ENCODE measurements at places on chromosomes 4 and X.
A peak's percentile ranks its signal among the peaks of the same experiment; 100 is the strongest.

GRCh38 chr4:10959586-10959985 is 275.0 kb upstream of the CLNK start:
- DNase-seq, result no peak

DNA sequence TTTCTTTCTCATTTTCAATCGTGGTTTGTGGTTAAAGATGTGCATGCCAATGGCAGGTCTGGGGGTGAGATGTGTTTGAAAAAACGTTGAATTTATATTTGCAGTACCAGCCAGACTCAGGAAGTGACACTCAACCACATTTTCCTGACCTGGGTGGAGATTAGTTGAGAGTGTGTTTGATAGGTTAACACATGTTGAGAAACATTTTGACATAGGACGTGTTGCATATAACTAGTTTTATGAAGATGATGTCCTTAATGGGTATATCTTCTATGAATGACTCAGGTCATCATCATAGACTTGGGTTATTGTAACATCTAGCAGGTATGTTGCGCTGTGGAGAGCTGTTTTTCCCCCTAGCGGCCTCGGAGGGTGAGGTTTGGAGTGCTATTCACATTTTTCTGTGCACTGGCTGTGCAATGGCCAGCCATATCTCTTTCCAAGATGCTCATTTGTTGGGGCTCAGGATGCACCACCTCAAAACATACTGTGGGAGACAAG is 21.7 kb upstream of the CD38 start:
- DNase-seq, result peak; percentile 39

DNA sequence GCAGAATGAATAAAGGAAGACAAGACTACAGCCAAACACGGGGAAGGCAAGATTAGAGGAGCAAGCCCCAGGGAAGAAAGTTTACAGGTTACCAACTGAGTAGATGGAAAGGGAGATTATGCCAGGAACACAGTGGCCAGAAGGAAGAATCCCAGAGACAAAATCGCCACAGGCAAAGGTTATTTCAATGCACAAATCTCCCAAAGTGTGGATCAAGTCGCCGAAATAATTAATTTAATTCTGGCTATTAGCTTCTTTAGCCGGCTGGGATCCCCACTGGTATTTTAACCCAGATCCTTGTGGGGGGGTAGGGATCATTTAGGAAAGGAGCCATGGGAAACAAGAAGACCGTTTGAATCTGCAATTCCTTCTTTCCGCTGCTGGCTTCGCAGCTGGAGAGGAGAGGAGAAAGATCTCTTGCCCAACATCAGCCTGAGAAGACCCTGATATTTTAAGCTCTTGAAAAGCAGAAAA is 171.0 kb downstream of the DHX15 start:
- no peak for DNase-seq

GRCh38 chrX:74800062-74800461 is 125.2 kb downstream of the NEXMIF start:
- no peak for DNase-seq

DNA sequence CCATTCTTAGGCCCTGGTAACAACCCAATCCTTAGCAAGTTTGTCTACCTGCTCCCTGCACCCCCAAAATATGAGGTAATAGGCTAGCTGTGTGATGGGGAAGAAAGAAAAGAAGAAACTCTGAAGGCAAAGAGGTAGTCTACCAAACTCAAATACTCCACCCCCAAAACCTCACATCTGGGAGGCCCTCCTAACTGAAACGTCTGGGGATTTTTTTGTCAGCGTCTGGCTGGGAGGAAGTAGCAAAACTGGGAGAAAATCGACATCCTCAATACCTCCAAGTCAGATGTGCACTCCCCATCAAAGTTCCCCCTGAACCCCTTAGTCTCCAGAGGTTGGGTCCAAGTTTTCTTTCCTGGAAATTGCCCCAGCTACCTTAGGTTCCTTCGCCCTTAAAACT is 1.0 kb downstream of the LAMP2 start:
- no peak for DNase-seq

DNA sequence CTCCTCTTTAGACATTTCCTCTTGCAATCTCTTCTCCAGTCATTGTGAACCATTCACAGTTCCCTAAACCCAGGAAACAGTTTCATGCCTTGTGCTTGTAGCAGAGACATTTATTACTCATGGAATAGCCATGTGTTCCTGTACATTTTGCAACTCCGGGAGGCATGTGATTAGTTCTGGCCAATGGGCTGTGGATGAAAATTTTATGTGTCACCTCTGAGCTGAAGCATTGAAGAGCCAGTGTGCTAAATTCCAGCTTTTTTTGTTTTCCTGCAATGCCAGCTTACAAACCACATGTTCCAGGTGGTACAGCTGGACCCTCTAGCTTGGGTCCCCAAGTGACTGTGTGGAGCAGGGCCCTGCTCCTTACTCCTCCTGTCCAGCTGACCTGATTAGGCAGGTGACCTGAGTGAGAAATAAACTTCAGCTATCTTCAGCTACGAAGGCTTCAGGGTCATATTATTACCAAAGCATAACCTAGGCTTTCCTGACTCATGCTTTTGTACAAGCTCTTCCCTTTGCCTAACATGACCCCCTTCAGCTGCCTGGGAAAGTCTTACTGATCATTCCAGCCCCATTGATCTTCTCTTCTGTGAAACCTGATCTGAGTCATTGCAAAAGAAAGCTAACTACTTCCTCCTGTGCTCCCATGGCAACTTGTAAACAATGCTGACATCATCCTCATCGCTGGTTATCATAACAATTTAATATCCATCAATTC is 200.4 kb downstream of the PTTG2 start:
- peak; percentile 34 for DNase-seq

- no peak for DNase-seq
Observed at GRCh38 chr4:77599378-77599777, 6.2 kb upstream of the CXCL13 start.

- no peak for DNase-seq
Observed at GRCh38 chr4:155614111-155614762, 52.4 kb upstream of the GUCY1A1 start.

DNA sequence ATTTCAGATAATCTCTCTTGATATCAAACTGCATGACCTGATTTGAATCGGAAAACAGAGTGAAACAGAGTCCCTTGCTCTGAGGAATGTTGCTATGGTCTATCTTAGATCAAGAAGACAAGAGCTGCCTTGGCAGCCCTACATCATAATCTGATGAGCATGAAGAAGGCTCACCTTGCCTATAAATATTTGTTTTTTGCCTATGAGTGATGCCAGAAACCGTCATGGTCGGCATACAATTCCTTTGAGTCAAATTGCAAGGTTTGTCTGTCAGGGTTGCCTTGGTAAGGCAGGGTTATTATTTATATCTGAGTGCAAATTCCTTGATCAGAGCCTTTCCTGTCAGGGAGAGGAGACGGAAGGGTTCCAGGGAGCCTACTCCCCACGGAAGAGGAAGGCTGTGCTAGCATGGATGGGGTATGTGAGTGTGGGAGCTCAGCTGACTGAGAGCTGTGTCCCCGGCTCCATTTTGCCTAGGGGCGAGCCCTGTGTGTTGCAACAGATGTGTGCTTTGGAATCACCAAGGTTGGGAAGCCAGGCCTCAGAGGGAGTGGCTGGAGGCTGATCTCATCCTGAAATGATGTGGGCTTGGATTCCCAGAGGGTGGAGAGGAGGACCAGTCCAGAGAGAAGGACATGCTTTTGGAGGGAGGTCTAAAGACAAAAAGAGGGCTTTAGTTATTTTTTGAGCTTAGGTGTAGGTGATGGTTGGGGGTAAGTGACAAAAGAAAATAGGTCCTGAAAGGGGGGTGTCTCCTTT is 43.6 kb downstream of the RTL9 start:
- no peak for DNase-seq

- DNase-seq, result no peak
Observed at GRCh38 chr4:158741326-158742021, 18.3 kb upstream of the PPID start.

DNA sequence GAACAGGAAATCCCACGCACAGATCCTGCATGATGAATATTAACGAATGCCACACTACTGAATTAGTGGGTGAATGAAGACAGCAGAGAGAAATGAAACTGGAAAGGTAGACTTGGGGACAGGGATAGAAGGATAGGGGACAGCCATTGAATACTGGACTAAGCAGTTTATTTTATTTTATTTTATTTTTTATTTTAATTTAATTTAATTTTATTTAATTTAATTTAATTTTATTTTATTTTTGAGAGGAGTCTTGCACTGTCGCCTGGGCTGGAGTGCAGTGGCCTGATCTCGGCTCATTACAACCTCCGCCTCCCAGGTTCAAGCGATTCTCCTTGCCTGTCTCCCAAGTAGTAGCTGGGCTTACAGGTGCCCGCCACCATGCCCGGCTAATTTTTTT is 385.2 kb downstream of the GPAT3 start:
- no peak for DNase-seq

DNA sequence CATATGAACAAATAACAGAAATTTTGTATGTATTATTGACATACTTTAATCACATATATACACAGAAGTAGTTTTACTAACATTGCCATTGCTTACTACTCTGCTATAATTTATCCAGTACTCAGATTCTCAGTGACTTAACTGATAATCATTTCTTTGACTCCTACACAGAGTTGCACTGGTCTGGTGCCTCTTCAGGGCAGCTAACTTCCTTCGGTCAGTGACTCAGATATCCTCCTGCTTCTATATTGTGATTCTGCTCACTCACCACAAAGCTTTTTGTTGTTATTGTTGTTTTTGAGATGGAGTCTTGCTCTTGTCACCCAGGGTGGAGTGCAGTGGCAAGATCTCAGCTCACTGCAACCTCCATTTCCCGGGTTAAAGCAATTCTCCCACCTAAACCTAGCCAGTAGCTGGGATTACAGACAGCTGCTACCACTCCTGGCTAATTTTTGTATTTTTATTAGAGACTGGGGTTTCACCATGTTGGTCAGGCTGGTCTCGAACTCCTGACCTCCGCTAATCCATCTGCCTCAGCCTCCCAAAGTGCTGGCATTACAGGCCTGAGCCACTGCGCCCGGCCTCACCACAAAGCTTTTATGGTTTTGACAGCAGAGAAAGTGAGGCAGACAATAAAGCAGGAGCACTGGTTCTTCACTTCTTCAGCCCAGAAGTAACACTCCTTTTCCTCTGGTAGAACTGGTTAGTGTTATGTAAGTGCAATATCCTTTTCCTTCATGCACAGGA is 499.3 kb downstream of the EPHA5 start:
- DNase-seq, result no peak

DNA sequence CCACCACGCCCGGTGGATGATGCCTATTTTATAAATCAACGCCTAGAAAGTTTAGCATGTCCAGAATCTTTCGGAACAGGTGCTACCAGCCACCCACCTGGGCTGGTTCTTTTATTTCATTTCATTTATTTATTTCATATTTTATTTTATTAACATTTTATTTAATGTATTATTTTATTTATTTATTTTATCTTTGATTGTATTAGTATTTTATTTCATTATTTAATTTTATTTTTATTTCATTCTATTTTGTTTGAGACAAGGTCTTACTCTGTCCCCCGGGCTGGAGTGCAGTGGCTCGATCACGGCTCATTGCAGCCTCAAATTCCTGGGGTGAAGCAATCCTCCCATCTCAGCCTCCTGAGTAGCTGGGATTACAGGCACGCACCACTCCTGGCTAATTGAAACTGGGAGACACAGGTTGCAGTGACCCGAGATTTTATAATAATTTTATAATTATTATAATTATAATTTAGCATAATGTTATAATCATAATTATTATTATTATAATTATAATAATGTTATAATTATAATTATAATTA is 187.2 kb downstream of the SHOX start:
- DNase-seq, result no peak

GRCh38 chr4:170723171-170723570 is 633.4 kb upstream of the AADAT start:
- no peak for DNase-seq

GRCh38 chr4:156347412-156348075 is 393.9 kb upstream of the CTSO start:
- DNase-seq, result no peak

DNA sequence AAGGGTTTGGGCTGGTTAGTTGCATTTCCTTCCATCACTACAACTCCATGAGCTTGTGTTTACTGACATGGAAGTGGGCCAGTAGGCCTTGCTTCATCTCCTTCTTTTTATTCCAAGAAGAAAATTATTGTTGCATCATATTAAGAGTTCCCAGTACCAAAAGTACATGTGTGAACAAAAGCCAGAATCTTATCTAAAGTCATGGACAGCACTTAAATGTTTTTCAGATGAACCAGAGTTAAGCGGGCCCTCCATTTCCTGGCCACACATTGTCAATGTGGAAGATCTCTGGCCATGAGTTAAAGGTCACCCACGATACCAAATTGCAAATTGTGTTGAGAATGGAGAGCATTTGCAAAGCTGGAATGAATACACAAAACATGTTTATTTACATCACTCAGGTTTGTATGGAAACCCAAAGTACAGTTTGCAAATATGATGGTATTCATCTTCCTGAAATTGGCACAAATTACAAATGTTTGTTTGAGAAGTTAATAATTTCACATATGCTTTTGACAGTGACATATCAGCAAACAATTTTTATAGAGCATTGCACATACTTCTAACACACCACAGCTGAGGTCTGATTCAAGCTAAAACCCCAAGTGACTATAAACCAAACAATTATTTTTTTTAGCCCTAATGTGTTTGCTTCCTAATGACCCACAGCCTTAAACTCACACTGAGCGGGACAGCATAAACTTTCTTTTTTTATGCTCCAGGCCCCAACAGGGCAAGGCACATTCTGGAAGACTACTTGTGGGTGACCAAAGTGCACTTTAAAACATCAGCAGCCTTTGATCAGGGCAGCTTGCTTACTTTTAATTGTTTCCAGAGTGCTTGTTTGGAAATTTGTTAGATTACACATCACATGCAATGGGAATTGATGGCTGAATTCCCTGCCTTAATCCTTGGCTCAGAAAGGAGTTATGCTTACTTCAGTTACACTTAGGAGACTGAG is 502.9 kb upstream of the SLIT2 start:
- DNase-seq, result no peak

DNA sequence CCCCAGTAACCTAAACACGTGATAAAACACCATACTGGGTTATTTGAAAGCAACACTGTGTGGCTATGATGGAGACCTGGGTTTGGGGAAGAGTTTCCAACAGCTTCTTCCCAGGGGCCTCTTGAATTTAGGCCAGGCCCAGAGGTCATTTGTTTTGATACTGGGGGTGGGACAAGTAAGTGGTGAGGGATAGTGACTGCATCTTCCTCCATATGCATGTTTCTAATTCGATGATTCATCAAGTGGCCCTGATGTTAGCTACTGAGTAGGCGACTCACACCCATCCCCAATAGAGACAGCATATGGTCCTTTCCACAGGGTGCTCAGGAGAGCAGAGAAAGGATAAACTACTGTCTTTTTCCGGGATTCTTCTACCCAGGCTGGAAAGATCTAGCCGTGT is 2.7 kb downstream of the NDP start:
- no peak for DNase-seq

DNA sequence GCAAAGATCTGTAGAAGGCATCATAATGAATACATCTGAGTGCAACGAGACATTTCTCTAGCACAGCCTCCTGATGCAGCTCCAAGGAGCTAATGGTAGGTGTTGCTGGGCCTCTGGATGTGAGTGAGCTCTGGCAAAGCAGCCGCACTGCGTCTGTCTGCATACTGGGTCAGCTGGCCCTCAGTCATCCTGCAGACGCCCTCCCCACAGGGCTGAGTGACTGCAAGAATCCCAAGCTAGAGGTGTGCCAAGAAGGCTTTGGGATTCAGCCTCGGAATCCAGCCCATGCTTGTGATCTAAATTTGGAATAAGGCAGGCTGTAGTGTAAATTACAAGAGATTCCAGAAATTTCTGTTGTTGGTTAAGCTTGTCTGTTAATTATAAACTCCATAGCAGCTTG is 18.5 kb downstream of the HERC3 start:
- no peak for DNase-seq

All from stimulated activated CD4-positive, alpha-beta T cell treated with anti-CD3 and anti-CD28 coated beads, Interleukin-1b, Interleukin-23, amount 100 ng/mL, for 1 hour (primary cell).